ENCODE measurements at places on chromosomes 1 and 21.

DNA sequence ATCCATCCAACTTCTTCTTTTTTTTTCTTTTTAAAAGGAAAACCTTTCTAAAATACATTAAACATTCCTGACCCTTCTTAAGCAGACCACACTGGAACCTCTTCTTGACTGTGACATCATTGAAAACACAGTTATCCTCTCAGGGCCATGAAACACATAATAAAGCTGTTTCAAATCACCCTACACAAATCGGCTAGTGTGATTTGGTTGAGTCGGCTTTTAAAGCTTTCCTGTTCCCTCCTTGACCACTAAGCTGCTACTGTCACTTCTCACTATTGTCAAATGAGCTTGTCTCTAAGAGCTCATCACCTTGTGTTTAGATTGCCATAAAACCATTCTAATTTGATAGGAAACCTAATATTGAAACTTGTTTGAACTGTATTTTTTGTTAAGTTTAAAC lies 5.9 kb downstream of the USP24 start:
- no peak for DNase-seq

- no peak for DNase-seq
Measured at GRCh38 chr21:31771685-31772084, 39.8 kb upstream of the SCAF4 start.

DNA sequence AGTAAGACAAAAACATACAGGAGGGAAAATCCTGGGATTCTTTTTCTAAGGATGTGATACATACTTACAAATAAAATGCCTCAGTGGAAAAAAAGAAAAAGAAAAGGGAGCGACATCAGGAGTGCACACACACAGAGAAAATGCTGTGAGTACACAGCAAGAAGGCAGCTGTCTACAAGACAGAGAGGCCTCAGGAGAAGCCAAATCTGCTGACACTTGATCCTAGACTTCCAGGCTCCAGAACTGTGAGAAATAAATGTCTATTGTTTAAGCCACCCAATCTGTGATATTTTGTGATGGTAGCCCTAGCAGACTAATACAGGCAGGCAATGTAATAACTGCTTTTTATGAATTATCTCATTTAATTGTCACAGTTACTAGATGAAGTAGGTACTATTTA lies 17.0 kb upstream of the TRIM45 start:
- DNase-seq: no peak

DNA sequence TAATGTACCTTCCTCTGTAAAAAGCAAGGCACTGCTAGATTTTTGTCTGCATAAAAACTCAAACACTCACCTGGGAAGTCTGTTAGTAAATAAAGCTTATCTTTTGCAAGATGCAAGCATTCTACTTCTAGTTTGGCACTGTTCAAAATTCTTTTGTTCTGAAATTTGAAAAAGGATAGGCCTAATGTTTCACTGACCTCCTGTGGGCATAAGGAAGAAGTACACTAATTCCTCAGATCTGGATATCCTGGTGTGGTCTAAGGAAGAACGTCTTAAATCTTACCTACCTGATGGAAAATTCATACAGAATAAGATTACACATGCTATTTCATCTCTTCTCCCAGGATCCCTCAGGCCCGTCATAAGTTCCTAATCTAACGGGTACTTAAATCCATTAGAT lies 93.5 kb upstream of the CAMK1G start:
- DNase-seq: no peak

DNA sequence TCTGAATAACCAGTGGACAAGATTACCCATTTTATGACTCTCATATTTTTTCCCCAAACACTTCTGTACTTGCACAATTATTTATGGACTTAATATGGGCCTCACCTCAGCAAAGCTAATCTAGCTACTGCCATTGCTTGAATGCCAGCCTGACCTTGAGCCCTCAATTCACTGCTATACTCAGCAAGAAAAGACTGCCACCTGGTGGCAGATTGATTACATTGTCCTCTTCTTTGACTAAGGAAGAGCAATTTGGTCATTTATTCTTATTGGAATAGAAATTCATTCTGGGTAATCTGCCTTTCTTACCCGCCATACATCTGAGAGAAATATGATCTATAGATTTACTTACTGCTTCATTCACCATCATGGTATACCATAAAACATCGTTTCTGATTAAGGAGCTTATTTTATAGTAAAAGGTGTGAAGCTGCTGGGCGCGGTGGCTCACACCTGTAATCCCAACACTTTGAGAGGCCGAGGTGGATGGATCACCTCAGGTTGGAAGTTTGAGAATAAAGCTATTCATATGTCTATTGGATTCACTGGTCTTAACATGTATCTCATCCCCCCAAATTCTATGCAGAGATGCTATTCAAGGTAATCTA lies 32.9 kb upstream of the DIPK1A start:
- DNase-seq: peak; percentile 57

Measured in T-helper 9 cell (primary cell).